ENCODE measurements at places on chromosomes 3 and 15. TPM values are rescaled to one million over a fixed set of nuclear protein-coding genes. Genes with fewer than 3 reads are reported as not detected.

GRCh38 chr3:173902871-173903270 is 505.3 kb downstream of the NLGN1 start:
- no peak for DNase-seq
- no peaks in the 10 kb centered on the region for H3K36me3 ChIP-seq
- no peak overlapping the region for H3K4me3 ChIP-seq

The PIK3CA gene
- total RNA-seq, result 12.6 TPM

DNA sequence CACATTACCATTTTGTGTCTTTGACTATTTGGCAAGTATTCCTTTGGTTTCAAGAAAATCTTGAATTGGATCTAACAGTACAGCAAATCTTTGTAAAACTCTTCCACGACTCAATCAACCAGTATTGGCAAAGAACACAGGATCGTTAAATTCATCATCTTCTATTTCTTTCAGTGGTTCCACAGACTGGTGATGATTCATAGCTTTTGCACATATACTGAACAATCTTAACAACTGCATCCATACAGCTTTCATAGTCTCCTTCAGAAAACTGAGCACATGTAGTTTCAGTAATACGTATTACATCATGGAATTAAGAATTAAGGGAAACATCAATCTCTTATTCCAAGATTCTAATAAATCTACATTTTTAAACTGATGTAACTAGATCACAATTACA is 91.6 kb upstream of the LIPC start:
- no peak overlapping the region for H3K27ac ChIP-seq
- DNase-seq, result no peak
- no peaks in the 10 kb centered on the region for H3K27me3 ChIP-seq
- H3K4me1 ChIP-seq, result no peaks in the 10 kb centered on the region
- H3K4me3 ChIP-seq, result no peak overlapping the region
- H3K36me3 ChIP-seq, result no peaks in the 10 kb centered on the region

DNA sequence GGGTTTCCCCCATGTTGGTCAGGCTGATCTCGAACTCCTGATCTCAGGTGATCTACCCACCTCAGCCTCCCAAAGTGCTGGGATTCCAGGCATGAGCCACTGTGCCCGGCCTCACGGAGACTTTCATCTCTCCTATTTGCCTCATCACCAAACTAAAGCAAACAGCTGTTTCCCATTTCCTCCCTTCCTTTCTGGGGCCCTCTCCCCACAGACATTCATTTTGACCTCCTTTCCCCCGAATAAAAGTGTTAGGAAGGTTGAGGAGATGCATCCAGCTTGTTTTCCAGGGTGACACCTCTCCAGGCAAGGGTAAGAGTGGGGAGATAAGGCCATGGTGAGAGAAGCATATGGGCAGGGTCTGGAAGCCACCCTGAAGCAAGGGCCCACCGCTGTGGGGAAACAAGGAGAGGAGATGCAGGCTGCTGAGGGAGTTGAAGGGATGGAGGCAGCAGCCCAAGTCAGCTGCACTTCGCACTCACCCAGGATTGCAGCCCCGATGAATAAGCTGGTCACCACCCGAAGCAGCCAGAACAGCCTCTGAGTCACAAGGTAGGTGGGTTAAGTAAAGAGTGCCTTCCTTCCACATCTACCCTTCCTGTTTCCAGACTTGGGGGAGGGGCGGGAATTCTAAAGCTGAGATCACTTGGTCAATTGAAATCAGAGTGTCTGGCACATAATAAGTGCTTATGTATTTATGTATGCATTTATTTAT is 7.7 kb downstream of the DUOXA2 start:
- peaks cover 8% of the 10 kb centered on the region for H3K27me3 ChIP-seq
- H3K4me3 ChIP-seq, result no peak overlapping the region
- peaks cover 4% of the 10 kb centered on the region for H3K4me1 ChIP-seq
- H3K27ac ChIP-seq, result no peak overlapping the region
- no peaks in the 10 kb centered on the region for H3K36me3 ChIP-seq
